ENCODE measurements at places on chromosomes 2 and 18. TPM values are rescaled to one million over a fixed set of nuclear protein-coding genes. Genes with fewer than 3 reads are reported as not detected.

Gene FBLN7
- 0.99 TPM for total RNA-seq

- no peaks in the 10 kb centered on the region for H3K4me1 ChIP-seq
- no peaks in the 10 kb centered on the region for H3K27me3 ChIP-seq
- DNase-seq = no peak
- no peaks in the 10 kb centered on the region for H3K36me3 ChIP-seq
Observed at GRCh38 chr2:2845806-2846315, 514.8 kb upstream of the MYT1L start.

DNA sequence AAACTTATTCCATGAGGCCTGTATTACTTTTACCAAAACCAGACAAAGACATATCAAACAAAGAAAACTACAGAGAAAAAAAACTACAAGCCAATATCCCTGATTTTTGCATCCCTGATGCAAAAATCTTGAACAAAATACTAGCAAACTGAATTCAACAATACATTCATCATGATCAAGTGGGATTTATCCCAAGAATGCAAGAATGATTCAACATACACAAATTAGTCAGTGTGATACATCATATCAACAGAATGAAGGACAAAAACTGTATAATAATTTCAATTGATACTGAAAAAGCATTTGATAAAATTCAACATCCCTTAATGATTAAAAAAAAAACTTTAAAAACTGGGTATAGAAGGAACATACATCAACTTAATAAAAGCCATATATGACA, 106.8 kb downstream of the SLC39A10 start:
- H3K36me3 ChIP-seq = no peaks in the 10 kb centered on the region
- H3K27me3 ChIP-seq = no peaks in the 10 kb centered on the region
- H3K27ac ChIP-seq = no peak overlapping the region
- DNase-seq = no peak
- H3K4me3 ChIP-seq = no peak overlapping the region

Gene CNTNAP5
- total RNA-seq = not detected

DNA sequence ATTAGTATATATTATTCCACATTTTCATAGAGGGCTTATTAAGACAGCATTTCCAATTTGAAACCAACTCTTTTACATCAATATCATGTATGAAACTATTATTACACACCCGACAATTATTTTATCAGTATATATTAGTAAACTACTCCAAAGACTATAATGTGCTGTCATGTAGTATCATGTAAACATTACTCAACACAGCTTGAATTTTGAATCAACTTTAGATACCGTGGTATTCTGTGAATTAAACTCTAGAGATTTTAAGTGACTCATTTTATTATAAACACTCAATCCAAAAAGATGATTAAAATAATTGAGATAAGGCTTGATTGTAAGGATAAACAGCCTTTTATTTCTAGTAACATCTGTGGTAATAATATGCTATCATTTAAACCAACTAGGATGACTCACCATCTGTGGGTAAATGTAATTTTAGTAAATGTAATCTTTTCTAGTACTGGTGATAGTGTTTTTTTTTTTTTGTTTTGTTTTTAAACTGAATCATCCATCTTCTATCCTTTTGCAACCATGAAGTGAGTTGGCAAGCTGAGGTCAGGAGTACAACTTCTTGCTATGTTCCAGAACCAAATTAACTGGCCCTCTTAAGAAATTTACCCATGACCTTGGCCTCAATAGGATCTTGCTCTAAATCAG, 144.3 kb upstream of the SMAD7 start:
- no peaks in the 10 kb centered on the region for H3K27me3 ChIP-seq
- peak; percentile 88 for DNase-seq
- H3K4me1 ChIP-seq = peaks cover 2% of the 10 kb centered on the region
- H3K36me3 ChIP-seq = no peaks in the 10 kb centered on the region

Gene NTSR2
- under 0.01 TPM for total RNA-seq

Gene SLC23A3
- total RNA-seq = 1.8 TPM

Gene GPBAR1
- under 0.01 TPM for total RNA-seq

GRCh38 chr2:48574353-48575287, 43.0 kb upstream of the GTF2A1L start:
- H3K4me1 ChIP-seq = no peaks in the 10 kb centered on the region
- H3K4me3 ChIP-seq = no peak overlapping the region
- H3K27me3 ChIP-seq = no peaks in the 10 kb centered on the region

Gene COL4A4
- total RNA-seq = 0.51 TPM

GRCh38 chr2:207813221-207813916, 43.7 kb upstream of the FZD5 start:
- H3K27me3 ChIP-seq = no peaks in the 10 kb centered on the region
- DNase-seq = no peak
- no peak overlapping the region for H3K27ac ChIP-seq
- no peaks in the 10 kb centered on the region for H3K36me3 ChIP-seq

DNA sequence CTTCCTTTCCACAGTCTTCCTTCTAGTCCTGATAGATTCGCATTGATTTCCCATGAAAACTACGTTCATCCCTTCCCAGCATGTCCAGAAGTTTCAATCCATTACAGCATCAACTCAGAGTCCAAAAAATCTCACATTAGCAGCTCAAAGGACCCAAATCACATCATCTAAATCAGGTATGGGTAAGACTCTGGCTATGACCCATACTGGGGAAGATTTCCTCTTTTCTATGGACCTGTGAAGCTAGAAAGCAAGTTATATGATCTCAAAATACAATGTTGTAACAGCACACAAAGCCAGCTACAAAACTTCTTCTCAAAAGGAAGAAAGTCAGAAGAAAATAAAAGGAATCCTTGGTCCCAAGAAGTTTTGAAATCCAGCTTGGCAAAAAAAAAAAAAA, 5.7 kb upstream of the DCC start:
- H3K4me3 ChIP-seq = no peak overlapping the region
- H3K27me3 ChIP-seq = no peaks in the 10 kb centered on the region
- DNase-seq = no peak
- peak overlapping the region; percentile 12 for H3K27ac ChIP-seq
- peaks cover 4% of the 10 kb centered on the region for H3K4me1 ChIP-seq
- H3K36me3 ChIP-seq = no peaks in the 10 kb centered on the region
